ENCODE measurements at places on chromosomes 13 and 19. TPM values are rescaled to one million over a fixed set of nuclear protein-coding genes. Genes with fewer than 3 reads are reported as not detected.

ZNF610 gene
- 2.8 TPM for total RNA-seq

ATP4B gene
- not detected for total RNA-seq

DNA sequence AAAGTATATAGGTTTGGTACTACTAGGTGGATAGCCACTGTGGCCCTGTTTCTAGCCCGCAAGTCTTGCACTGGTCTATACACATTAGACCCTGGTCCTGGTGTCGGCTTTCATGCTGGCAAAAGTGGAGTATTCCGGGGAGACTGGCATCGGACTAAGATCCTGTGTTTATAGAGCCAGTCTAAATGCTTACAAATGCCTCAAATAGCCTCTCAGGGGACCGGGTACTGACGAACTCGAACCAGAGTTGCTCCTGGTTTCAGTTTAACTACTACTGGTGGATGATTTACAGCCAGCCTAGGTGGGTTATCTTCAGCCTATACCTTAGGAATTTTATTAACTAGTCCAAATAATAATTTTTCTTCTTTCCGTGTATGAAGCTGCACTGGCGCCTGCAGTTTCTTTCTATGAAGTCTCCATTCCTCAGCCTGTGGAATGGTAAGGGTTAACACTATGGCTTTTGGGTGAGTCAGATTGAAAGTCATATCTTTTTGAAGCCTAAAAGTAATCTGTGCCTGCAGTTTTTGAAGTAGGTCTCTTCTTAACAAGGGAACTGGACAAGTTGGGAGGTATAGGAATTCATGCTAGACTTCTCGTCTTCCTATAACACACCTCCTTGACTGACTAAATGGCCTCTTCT is 51.3 kb downstream of the OR10H4 start:
- DNase-seq, result no peak

IL12RB1 gene
- 0.35 TPM for total RNA-seq

GRCh38 chr13:41971848-41972247 is 10.9 kb upstream of the VWA8 start:
- no peak for DNase-seq

RASAL3 gene
- total RNA-seq, result 1.7 TPM

GRCh38 chr13:108728370-108728769 is 99.0 kb downstream of the MYO16 start:
- DNase-seq, result no peak

DNA sequence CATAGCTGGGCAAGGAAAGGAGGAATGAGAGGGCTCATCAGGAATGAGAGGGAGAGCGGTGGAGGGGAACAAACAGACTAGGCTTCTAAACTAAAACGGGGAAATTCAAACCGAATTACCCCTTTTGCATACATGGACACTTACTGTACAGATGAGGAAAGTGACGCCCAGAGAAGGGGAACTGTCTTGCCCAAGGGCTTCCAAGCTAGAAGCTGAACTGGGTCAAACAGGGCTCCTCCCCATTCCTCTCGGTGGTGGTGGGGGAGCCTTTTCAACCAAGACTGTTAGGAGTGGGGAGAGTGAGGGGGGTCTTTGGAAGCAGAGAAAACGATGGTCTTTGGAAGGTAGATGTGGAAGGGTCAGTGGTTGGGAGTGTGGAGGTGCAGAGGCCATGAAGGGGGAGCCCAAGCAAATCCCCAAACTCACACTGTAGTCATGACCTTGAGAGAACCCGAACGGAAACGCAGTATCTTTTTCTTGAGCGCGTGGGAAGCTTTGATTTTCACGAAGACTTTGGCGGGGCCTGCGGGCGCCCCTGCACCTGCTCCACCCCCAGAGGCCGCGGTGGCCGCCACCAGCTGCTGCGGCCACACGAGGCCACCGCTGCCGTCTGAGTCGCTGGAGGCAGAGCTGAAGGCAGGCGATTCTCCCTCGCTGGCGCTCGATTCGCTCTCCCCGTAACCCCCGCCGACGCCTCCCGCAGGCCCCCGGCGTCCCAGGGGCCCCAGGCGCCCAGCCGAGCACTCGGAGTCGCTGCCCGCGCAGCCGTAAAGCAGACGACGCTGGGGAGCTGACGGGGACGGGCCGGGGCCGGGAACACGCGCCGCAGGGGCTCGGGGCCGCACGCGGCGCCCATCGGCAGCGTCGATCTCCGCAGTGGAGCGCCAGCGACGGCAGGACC is 12.3 kb upstream of the GNG8 start:
- DNase-seq, result no peak

- peak; percentile 93 for DNase-seq
These were observed 43.3 kb downstream of the RFX2 start for GRCh38 chr19:6066661-6067646.

- no peak for DNase-seq
These were observed 20.2 kb downstream of the DNAJC3 start for GRCh38 chr13:95697052-95697680.

GRCh38 chr13:95457294-95457693 is 95.2 kb upstream of the CLDN10 start:
- no peak for DNase-seq

DNA sequence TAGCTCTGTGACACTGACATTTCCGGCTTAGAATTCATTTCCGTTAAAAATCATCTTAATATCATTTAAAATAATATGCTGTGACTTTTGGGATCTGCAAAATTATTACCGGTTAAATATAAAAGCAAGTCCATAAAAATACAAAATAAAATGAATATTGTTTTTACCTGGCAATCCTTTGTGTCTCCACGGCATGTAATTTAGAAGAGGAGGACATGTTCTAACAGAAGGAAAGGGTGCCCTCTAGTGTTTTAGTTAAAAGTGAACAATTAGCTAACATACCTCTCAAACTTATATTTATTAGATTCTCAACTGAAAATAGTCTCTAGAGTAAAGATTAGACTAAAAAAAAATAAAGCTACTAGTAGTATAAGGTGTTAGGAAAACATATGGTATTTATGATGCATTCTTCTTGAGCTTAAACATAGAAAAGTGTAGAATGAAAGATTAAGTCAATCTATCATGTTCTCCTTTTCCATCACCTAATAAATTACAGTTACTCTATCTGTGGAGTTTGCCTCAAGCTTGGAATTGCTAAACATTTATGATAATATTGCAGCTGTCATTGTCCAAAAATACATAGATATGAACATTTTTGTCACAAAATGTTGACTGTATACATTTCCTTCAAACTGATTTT is 676.7 kb upstream of the SPRY2 start:
- no peak for DNase-seq

GRCh38 chr13:55577847-55578210 is 1562.9 kb upstream of the PRR20A start:
- DNase-seq, result no peak

SYNGR4 gene
- not detected for total RNA-seq

UHRF1 gene
- total RNA-seq, result 1.00 TPM

DNA sequence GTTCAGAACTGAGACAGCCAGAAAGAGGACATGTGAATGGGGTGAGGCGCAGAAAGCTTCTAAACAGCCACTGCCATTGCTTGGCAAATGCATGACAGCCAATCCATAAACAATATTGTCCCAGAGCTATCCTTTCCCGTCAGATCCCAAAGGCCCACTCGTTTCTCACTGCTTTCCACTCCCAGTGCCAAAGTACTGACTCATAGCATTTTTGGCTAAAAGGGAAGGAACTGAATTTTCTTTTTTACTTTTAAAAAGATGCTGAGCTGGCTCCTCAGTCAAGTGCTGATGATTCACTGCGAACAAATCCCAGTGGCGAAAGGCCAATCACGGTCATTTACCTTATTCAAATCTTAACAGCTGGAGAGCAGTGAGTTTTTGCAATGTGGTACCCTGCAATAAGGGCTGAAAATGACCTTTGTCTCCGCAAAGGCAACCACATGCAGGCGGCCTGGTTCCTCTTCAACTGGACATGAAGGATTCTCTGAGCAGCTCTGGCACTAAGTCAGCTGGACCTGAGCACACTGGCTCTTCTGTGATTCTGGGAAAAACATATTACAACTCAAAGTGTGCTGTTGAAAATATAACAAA is 151.7 kb downstream of the DCLK1 start:
- no peak for DNase-seq

GRCh38 chr19:39941151-39941550 is 6.7 kb upstream of the FCGBP start:
- DNase-seq, result no peak

- no peak for DNase-seq
These were observed 15.9 kb upstream of the OLFM4 start for GRCh38 chr13:53012707-53013106.

GRCh38 chr19:40524655-40525054 is 52.0 kb upstream of the SHKBP1 start:
- no peak for DNase-seq

DNA sequence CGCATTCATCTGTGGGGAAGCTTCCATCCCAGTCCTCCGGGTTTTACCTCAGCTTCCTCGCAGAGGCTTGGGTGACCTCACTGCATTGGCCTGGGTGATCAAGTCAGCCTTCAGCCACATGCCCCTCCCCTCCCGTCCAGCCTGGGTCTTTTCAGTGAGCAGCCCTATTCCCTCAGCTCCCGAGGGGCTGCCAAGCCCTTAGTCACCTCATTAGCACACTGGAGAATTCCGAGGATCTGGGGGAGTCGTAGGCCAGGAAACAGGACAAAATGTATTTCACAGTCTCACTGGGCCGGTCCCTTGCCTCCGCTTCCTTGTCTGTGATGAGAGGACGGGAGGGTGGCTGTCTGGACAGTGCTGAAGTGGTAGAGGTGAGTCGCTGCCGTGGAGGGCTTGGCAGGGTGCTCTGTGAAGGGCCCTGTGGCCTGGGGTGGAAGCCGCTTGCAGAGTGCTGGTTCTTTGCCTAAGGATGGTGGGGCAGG is 19.9 kb downstream of the KDM4B start:
- DNase-seq, result no peak

DNA sequence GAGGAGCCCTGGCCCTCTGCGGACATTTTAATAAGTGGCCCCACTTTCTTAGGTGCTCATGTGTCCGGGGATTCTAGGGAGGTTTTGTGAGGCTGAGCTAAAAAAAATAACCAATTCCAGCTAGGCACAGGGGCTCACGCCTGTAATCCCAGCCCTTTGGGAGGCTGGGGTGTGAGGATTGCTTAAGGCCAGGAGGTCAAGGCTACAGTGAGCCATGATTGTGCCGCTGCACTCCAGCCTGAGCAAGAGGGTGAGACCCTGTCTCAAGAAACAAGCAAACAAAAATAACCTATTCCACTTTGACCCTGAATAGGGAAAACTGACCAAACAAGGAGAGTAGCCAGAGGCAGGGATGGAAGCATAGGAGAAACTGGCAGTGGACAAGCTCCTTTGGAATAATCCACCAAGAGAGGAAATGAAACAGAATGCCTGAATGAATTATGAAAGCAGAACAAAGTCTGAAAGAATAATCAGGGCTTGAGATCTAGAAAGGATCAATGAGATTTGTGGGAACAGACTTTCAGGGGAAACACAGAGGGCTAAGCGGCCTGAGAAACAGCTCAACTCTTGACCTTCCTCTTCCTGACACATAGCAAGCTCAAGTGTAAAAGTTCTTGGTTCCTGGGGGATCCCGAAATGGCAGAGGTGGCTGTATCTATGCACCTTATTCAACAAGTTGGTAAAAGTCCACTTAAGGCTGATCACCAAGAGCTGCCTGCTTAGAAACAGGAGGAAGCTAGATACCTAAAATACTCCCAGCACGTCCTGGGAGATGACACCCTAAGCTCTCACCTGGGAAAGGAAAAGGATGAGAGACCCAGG is 30.1 kb upstream of the FFAR2 start:
- DNase-seq, result no peak

GRCh38 chr19:1979642-1980041 is 35.9 kb downstream of the BTBD2 start:
- no peak for DNase-seq

All from cardiac septum (tissue), 1 donor.